Tracheal epithelial cell (primary cell): ENCODE measurements at places on chromosomes 6 and 20. TPM values are rescaled to one million over a fixed set of nuclear protein-coding genes. Genes with fewer than 3 reads are reported as not detected.

The ACTL10 gene
- 1.5 and 2.7 TPM in 2 replicates for total RNA-seq

The TRPC4AP gene
- total RNA-seq, result 34.5 and 61.2 TPM in 2 replicates

The EIF6 gene
- 227 and 412 TPM in 2 replicates for total RNA-seq

The TAP1 gene
- total RNA-seq, result 43.5 and 87.0 TPM in 2 replicates

The ANGPT4 gene
- total RNA-seq, result not detected in 2 replicates

The FILIP1 gene
- total RNA-seq, result under 0.01 TPM in 2 replicates

The FOXC1 gene
- total RNA-seq, result 5.3 and 6.2 TPM in 2 replicates

The HLA-A gene
- 447 and 697 TPM in 2 replicates for total RNA-seq
